ENCODE measurements at places on chromosomes 5 and 9.

DNA sequence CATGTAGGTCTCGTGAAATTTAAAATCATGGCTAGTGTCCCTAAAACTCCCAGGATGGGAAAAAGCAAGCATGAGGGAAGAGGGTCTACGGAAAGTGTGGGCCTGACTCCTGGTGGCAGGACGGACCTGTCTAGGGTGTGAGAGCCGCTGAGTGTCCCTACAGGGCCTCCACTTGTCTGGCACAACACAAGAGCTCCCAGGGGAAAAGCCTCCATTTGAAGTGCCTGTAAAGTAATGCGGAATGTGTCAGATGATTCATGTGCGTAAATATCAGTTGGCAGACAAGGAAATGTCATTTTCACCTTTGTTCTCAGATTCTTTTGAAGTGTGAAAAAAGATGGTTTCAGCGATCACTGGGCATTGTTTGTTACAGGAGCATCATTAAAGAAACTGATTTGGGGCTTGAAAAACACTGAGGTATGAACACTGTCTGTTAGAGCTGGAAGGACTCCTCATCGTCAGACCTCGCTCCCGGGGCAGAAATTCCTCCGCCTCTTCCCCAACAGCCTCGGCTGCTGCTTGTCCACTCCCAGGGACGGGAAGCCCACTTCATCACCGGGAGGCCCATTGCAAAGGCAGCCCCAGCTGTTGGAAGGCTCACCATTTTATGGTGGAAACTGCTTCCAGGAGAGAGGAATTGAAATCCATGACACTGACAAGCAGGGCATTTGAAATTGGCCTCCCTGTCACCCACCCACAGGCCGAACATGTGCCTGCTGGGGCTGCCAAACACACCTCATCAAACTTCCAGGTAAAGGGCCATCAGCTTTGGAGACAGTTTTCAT is 240.8 kb downstream of the FSTL4 start:
- DNase-seq = no peak

DNA sequence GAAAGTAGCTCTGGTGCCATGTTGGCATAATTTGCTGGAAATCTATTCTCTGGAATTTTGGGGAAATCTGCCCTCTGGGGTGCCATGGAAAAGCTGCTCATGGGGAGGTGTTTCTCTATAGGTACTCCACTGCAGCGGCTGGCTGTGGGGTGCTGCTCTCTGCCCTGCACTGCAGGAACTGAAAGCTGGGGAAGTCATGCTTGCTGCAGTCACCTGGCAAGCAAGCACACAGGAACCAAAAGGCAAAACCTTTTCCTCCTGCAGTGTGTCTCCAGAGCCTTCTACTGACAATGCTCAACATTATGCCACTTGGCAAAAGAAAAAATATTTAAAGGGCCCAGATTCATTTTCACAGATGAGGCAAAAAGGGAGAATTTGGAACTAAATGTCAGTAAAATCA is 25.8 kb upstream of the CARNMT1 start:
- no peak for DNase-seq

- DNase-seq = peak; percentile 14
These were observed 192.2 kb downstream of the C9orf152 start for GRCh38 chr9:110015759-110016158.

DNA sequence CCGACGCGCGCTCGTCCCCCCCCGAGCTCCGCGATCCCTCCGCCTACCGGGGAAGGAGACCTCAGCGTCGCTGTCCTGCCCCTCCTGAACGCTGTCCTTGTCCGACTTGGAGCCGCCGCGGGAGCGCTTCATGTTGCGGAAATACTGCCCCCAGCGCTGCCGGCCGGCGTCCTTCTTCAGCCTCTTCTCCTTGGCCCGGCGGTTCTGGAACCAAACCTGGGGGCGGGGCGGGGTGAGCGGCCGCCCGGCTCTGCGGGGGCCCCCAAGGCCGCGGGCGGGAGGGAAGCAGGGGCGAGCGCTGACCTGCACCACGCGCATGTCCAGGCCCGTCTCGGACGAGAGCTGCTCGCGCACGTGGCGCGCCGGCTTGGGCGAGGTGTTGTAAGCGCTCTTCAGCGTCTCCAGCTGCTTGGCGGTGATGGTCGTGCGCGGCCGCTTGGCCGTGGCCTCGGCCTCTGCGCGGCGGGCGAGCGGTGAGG is 6.3 kb downstream of the LHX3 start:
- no peak for DNase-seq

DNA sequence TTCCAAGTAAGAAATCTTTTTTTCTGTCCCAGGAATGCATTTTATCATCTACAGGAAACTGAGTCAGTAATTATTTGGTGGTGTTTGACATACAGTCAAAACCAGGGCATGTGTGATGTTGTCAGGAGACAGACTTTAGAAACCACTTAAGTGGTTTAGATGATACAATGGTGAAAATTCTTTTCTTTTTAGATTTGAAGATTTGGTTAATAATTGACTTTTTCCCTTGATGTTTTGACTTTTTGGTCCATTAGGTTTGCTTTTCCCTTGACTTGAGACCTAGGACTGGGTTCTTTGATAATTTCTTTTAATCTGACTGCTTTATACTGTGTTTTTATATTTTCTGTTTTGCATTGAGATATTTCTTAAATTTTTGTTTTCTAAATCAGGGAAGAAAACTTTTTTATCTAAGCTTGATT is 85.2 kb downstream of the RASGRF2 start:
- no peak for DNase-seq

DNA sequence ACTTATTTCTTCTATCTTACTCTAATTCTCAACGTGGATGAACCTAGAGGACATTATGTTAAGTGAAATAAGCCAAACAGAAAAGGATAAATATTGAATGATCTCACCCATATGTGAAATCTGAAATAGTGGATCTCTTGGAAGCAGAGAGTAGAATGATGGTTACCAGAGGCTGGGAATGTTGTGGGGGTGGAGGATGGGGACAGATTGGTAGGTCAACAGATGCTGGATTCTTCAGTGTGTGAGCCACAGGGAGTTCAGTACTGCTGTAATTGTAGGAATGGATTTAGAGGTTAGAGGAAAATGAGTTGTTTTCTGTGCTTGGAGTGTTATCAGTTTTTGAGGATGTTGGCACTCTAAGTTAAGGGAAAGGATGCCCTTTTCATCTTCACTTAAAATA is 190.6 kb downstream of the FBXL7 start:
- DNase-seq = no peak

GRCh38 chr5:142115937-142116614 is 7.5 kb downstream of the NDFIP1 start:
- DNase-seq = no peak

DNA sequence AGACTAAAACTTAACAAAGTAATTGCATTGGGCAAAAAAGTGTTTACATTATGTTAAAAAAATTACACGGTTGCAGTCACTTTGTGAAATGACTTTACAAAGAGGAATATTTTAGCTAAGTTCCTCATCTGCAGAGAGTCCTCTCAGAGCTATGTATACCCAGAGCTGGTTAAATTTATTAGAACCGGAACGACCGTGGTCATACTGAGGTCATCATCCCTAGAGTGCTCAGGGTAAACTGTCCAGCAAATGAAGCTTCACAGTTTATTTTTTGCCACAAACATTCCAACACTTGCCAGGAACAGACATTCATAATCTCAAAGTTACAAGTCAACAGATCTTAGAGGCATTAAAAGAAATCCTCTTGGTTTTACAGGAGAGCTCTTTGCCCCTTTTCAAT is 897 bp downstream of the ROPN1L start:
- DNase-seq = no peak

DNA sequence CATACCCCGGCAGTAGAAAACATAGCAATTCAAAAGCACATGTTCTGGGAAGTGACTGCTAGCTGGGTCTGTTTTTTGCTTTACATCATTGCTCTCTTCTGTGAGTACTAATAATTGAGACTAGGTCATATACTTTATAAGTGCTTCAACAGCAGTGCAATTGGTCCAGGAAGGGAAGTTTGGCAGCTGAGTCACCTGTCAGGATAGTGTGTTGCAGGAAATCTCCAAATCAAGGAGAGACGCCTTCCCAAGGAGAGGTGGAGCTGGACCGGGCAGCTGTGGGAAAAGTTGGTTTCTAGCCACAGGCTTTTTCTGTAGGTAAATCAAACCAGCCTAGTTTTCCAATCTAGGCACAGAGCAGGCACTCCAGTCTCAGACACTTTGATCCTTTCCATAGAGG is 330.1 kb downstream of the ENC1 start:
- no peak for DNase-seq

DNA sequence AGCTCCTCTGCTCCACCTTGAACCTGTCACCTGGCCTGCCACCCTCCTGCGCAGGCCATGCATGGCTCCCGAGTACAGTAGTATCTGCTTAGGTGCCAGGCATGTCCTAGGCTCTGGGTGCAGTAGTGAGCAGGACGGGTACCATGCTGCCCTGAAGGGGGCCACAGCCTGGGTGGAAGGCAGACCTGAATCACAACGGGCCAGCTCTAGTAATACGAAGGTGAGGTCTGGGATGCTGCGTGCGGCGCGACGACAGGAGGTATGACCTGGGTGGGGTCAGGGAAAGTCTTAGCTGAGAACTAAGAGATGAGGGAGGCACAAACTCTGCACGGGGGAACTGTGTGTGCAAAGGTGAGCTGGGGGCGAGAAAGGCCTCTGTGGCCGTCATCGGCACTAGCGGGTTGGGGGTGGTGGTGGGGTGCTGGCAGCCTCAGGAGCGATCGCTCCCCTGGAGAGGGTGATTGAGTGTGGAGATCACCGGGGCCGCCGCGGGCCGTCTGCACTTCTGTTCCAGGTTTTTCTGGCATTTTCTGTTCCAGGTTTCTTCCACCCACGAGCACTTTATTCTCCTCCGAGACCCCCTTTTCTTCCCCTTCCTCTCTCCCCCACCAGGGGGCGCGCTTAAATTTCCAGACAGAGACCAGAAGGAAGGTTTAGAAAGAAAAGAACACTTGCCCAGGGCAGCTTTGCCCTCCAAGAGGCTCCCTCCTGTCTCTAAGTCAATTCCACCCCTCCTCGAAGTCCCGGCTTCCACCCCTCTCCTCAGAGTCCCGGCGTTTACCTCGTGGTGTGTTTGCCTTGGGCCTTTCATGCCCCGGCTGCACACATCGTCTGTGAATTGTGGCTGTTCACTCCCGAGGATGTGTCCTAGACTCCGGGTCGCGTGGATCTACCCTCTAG is 15.1 kb downstream of the PDLIM4 start:
- DNase-seq = peak; percentile 69

DNA sequence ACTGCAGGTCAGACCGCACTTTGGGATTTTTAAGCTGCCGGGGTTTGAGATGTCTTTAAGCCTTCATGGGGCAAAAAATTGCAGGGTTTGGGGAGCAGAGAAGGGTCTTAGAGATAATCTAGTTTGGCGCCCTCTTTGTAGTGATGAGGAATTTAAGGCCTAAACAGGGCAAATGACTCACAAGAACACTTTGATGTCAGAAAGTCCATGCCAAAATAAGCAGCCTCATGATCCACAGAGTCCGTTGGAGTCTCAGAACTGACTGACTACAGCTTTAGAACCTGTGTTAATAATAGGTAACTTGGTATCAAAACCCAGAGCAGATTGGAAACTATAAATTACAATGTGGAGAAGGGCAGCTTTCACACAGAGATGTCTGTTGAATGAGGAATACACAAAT is 35.9 kb upstream of the PTGS1 start:
- no peak for DNase-seq

DNA sequence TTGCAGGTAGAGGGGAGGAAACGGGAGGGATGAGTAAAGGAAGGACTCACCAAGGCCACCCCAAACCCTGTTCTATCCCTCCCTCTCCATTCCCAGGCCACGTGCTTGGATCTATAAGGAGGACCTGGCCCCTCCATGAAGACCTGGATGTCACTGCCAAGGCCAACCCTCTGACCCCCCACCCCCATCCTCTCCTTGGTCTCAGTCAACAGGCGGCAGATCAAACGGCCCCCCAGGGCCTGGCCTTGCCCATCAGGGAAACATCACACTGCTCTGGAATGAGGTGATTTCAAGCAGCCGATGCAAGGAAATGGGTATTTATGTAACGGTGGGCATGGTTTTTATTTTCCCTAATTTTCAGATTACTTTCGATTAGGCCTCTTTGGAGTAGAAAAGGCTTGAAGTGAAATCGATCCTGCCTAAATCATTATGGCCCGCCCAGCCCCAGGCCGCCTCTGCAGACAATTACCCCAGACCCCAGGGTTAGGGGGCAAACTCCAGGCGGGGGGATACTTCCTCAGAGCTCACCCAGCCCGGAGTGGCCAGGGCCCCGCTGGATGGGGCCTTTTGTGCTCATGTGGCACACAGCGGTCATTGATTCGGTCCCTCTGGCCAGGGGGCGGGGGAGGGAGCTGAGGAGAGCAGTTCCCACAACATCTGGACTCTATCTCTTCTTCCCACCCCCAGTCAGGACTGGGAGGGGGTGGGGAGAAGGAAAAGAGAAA is 125.3 kb downstream of the PHF2 start:
- DNase-seq = no peak

GRCh38 chr5:79512049-79512448 is 1.9 kb downstream of the HOMER1 start:
- no peak for DNase-seq

GRCh38 chr5:39396843-39397242 is 27.9 kb downstream of the DAB2 start:
- DNase-seq = no peak

GRCh38 chr5:104048231-104048630 is 485.6 kb upstream of the NUDT12 start:
- no peak for DNase-seq

DNA sequence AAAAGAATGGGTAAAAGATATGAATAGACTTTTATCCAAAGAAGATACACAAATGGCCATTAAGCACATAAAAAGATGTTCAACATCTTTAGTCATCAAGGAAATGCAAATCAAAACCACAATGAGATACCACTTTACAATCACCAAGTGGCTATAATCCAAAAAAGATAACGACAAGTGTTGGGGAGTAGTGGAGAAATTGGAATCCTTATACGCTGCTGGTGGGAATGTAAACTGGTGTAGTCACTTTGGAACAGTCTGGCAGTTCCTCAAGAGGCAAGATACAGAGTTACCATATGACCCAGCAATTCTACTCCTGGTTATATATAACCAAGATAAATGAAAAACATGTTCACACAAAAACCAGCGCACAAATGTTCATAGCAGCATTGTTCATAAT is 234.9 kb downstream of the SPATA31D1 start:
- no peak for DNase-seq

GRCh38 chr5:155116456-155117251 is 103.1 kb downstream of the KIF4B start:
- no peak for DNase-seq

GRCh38 chr9:127455324-127455992 is 4.1 kb downstream of the LRSAM1 start:
- DNase-seq = peak; percentile 18

DNA sequence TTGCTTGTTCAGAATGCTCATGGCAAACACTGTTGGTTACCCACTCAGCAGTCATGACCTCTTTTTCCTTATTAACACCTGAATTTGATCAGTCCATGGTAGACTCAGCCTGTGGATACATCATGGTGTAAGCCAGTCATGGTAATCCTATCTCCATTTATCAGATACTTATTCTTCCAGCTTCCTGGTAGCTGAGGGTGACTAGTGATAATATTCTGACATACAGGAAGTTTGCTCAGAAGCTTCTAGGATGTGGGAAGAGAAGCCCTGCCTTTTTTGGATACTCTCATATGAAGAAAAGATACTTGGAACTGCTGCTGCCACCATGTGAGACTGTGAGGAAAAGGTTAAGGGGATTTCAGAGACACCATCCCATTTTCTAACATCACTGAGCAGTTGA is 7.3 kb downstream of the GDA start:
- DNase-seq = no peak

All from stimulated activated CD4-positive, alpha-beta T cell treated with anti-CD3 and anti-CD28 coated beads, Interleukin-1b, Interleukin-23, amount 100 ng/mL, for 48 hours (primary cell).